H9 (cell line): ENCODE measurements at places on chromosomes 3 and 15.

GRCh38 chr15:78634210-78635145 lies 6.5 kb downstream of the CHRNB4 start:
- no peak for DNase-seq

GRCh38 chr15:38424101-38424552 lies 29.8 kb upstream of the FAM98B start:
- DNase-seq = no peak

GRCh38 chr15:67098768-67099282 lies 33.4 kb downstream of the SMAD3 start:
- DNase-seq = no peak

GRCh38 chr3:196081002-196081833 lies 672 bp downstream of the TFRC start:
- DNase-seq = peak; percentile 39

- DNase-seq = no peak
Measured at GRCh38 chr3:149104484-149104883, 18.2 kb upstream of the HLTF start.

- no peak for DNase-seq
Measured at GRCh38 chr3:134941820-134942219, 146.8 kb downstream of the EPHB1 start.
